ENCODE measurements at places on chromosomes 16 and 17. TPM values are rescaled to one million over a fixed set of nuclear protein-coding genes. Genes with fewer than 3 reads are reported as not detected.

EIF3C gene
- 437 TPM for total RNA-seq

PLXDC1 gene
- 5.0 TPM for total RNA-seq

DNA sequence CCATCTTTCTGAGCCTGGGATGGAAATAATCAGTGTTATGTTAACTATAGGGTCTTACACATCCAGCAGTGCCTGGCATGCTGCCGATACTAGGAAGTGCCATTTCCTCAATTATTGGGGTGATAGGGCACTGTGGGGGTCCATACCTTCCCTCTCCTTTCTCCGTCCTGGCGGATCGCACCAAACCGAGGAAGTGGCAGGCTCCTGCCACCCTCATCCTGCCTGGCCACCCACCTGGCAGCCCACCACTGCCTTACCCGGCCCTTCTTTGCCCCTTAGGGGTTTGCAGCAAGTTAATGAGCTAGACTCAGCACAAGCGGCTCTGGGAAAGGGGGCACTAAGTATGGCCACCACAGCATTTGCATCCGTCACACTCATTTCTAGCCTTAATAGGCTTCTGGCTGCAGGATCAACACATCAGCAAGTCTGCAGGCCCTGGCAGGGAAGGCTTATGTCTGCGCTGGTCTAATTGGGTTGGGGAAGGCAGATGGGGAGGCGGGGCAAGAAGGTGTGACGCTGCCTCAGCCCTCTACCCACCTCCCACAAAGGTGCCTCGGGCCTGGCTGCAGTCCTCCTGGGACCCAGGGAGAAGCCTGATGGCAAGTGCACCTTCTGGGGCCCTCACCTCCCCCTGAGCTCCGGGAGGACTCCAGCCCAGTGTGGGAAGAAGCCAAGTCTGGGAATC, 28.6 kb downstream of the DCAKD start:
- H3K4me1 ChIP-seq: peaks cover 39% of the 10 kb centered on the region
- no peak overlapping the region for H3K4me3 ChIP-seq
- H3K27ac ChIP-seq: no peak overlapping the region
- no peaks in the 10 kb centered on the region for H3K36me3 ChIP-seq

DNA sequence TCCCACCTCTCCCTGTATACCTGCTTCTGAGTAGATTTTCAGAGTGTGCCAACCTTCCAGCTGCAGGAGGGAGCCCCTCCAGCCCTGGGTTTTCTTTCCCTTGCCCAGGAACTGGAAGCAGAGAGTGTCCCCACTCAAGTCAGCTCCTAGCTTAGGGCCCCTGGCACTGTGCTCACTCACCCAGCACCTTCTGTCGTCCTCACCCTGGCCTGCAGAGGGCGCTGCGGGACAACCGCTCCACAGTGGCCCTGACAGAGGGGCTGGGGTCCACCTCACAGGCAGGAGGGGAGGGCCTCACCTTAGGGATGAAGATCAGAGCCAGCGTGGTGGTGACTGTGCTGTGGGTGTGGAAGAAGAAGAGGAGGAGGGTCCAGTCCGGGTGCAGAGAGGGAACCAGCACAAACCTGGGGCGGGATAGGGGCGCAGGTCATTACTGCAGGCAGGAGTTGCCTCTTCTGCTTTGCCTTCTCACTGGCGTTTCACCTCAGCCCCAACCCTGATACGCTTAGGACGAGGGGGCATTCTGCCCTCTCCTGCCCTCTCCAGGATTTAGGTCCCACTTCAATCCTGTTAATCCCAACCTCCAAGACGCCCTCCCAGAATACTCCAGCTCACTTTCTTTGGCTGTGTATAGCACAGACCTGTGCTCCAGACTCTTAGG, 10.0 kb downstream of the GPR179 start:
- no peaks in the 10 kb centered on the region for H3K36me3 ChIP-seq
- H3K4me3 ChIP-seq: no peak overlapping the region
- H3K27me3 ChIP-seq: peaks cover 8% of the 10 kb centered on the region
- peak; percentile 43 for DNase-seq

MT4 gene
- total RNA-seq: not detected

GRCh38 chr16:11538880-11539279, 47.8 kb downstream of the LITAF start:
- no peaks in the 10 kb centered on the region for H3K36me3 ChIP-seq
- H3K27me3 ChIP-seq: no peaks in the 10 kb centered on the region
- no peak for DNase-seq
- no peak overlapping the region for H3K27ac ChIP-seq

CYGB gene
- total RNA-seq: 14.7 TPM

OTOP2 gene
- not detected for total RNA-seq

TMEM100 gene
- 2.6 TPM for total RNA-seq

PRSS27 gene
- 1.7 TPM for total RNA-seq

GRCh38 chr16:49352892-49353291, 20.7 kb upstream of the C16orf78 start:
- H3K36me3 ChIP-seq: no peaks in the 10 kb centered on the region
- no peaks in the 10 kb centered on the region for H3K4me1 ChIP-seq
- no peak for DNase-seq
- H3K27me3 ChIP-seq: peaks cover 18% of the 10 kb centered on the region
- no peak overlapping the region for H3K27ac ChIP-seq
- no peak overlapping the region for H3K4me3 ChIP-seq

DNA sequence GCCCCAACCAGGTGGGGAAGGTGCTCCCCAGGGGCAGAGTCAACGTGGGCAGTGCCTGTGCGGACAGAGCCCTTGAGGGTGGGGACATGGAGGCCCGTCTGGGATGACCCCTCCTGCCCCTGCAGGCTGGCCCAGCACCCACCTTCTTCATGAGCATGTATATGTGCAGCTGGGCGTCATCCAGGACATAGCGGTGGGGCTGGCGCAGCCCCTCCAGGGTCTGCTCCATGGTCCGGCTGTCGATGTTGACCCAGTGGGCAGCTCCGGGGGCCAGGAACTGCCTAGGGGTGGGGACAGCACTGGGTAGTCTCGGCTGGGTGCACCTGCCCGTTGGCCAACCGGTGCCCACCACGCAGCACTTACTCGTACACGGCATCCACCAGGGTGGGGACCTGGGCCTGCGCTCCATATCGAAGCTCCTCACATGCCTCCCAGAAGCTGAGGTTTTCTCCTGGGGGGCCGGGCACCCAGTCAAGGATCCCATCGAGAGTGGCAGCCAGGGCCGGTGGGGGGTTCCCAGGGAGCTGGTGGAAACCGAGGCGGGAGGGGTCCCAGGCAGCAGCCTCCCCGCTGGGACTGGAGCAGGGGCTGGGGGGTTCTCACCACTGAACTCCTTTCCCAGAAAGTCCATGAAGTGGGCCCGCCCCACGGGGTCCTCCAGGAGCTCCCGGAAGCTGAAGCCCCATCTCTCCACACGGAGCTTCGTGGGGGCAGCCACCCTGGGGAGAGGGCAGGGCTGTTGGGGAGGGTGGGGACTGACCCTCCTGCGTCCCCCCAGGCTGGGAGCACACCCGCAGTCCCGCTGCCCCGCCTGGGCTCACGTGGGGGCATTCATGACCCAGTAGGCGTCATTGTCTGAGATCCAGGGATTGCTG, 5.1 kb downstream of the RGS11 start:
- H3K27ac ChIP-seq: no peak overlapping the region
- no peak for DNase-seq
- peaks cover 6% of the 10 kb centered on the region for H3K27me3 ChIP-seq
- H3K4me3 ChIP-seq: no peak overlapping the region

TAC4 gene
- total RNA-seq: not detected

TNFRSF17 gene
- not detected for total RNA-seq

GRCh38 chr17:49715216-49715615, 7.5 kb upstream of the SLC35B1 start:
- H3K36me3 ChIP-seq: no peaks in the 10 kb centered on the region
- H3K4me1 ChIP-seq: no peaks in the 10 kb centered on the region
- H3K27me3 ChIP-seq: no peaks in the 10 kb centered on the region
- no peak overlapping the region for H3K27ac ChIP-seq
- no peak overlapping the region for H3K4me3 ChIP-seq
- DNase-seq: no peak

DNA sequence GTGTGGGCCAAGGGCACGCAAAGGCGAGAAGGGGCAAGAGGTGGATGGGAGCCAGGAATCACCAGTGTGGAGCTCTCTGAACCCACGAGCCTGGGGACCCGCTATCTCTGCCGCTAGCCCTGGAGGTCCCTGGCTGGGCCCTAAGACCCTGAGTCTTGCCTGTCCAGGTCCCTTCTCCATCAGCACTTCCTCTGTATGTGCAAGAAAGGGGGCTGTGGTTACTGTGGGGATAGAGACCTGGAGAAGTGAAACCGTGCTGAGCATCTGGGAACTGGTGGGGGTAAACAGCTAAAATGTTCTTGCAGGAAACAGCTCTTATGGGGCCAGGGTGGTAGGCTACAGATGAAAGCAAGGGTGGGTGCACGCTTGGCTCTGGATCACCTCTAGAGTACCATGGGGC, 3.1 kb downstream of the SPNS3 start:
- no peak overlapping the region for H3K27ac ChIP-seq
- H3K36me3 ChIP-seq: no peaks in the 10 kb centered on the region
- H3K4me3 ChIP-seq: no peak overlapping the region
- peaks cover 8% of the 10 kb centered on the region for H3K4me1 ChIP-seq
- no peak for DNase-seq
- no peaks in the 10 kb centered on the region for H3K27me3 ChIP-seq

- no peak for DNase-seq
- no peaks in the 10 kb centered on the region for H3K27me3 ChIP-seq
- H3K4me3 ChIP-seq: no peak overlapping the region
Observed at GRCh38 chr17:40487371-40488020, 13.9 kb downstream of the TNS4 start.

DNA sequence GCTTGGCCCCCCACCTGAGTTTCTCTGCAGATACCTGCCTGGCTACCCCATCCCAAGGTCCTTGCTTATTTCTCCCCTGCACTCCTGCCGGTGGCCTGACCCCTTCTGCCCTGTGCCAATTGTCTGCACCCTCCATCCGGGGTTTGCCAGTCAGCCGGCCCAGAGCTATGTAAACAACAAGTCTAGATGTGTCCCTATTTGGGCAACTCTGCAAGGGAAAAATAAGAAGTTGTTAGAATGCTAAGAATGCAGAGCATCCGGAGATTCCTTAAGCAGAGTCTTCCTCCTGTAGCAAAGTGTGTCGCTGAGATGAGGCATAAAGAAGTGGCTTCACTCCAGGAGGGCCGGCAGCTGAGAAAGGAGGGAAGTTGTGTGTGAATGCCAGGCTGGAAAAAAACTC, 46.6 kb downstream of the RGS9 start:
- no peaks in the 10 kb centered on the region for H3K27me3 ChIP-seq
- no peak overlapping the region for H3K4me3 ChIP-seq
- H3K36me3 ChIP-seq: no peaks in the 10 kb centered on the region
- H3K27ac ChIP-seq: no peak overlapping the region

DNA sequence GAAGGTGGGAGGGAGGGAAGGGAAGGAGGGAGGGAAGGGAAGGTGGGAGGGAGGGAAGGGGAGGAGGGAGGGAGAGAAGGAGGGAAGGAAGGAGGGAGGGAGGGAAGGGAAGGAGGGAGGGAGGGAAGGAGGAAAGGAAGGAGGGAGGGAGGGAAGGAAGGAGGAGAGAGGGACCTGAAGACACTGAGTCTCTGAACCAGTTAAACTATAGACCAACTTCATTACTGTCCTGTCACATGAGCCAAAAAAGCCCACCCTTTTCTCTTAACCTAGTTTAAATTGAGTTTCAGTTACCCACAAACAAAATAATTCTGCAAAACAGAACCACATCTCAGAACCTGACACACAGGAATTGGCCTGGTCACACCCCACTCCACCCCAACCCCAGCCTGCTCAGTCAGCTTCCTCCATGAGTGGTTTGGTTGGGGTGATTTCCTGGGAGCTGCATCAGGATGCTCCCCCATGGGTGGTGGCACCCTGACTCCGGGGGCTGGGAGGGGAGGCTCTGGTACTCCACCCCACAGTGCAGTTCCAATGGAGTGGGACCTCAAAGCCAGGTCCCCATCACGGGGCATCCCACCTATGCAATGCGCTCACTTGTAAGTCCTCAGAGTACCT, 4.7 kb upstream of the PRR29 start:
- H3K36me3 ChIP-seq: no peaks in the 10 kb centered on the region
- no peak for DNase-seq
- H3K27ac ChIP-seq: no peak overlapping the region
- peaks cover 6% of the 10 kb centered on the region for H3K27me3 ChIP-seq
- peaks cover 11% of the 10 kb centered on the region for H3K4me1 ChIP-seq

GRCh38 chr17:19378416-19379360, at the start of gene MAPK7:
MAPK7 (plus strand) TSS chr17:19378498; CDS start chr17:19378901, 403 bp downstream.
- H3K36me3 ChIP-seq: peaks cover 44% of the 10 kb centered on the region
- H3K4me1 ChIP-seq: peaks cover 9% of the 10 kb centered on the region
- peak; percentile 40 for DNase-seq
- peak within 1 kb of the TSS; percentile 39 for H3K4me3 ChIP-seq
- H3K27ac ChIP-seq: peak within 1 kb of the TSS; percentile 96
- H3K27me3 ChIP-seq: no peaks in the 10 kb centered on the region

- H3K27ac ChIP-seq: no peak overlapping the region
- H3K4me3 ChIP-seq: no peak overlapping the region
- peak; percentile 27 for DNase-seq
- no peaks in the 10 kb centered on the region for H3K4me1 ChIP-seq
- H3K36me3 ChIP-seq: no peaks in the 10 kb centered on the region
Observed at GRCh38 chr16:70018254-70018653, 67.1 kb downstream of the CLEC18A start.

DNA sequence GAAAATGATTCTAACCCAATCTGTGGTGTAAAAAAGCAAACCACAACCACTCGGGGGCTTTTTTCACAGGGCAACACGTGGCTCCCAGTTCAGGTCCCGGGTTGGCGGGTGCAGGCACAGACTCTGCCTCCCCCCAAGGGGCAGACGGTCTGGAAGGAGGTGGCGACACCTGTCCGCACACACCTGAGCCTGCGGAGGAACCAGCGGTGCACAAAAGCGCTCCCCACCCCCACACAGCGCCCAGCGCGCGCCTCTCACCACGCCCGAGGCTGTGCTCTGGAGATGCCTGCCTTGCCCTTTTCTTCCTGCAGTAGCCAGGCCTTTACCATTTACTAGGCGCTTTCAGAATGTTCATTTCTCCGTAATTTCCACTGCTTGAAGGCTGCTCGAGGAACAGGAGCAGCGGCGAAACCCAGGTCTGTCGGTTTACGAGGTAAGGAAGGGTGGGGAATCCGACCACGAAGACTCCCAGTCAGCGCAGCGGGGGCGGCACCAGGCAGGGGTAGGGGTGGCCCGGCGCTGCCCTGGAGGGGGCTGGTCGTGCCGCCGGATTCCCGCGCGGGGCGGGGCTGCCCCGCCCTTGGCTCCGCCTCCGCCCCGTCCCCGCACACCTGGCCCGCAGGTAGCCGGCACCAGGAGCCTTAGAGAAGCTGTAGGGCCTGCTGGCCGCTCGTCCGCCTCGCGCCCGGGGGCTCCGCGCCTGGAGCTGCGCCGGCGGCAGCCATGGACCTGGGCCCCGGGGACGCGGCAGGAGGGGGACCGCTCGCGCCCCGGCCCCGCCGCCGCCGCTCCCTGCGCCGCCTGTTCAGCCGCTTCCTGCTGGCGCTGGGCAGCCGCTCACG, at the start of gene USP43:
Gene USP43 (plus strand): TSS at position 608 of the 842 bp plus-strand sequence. CDS start 116 bp downstream, at position 724.
- H3K27me3 ChIP-seq: peaks cover 23% of the 10 kb centered on the region
- no peaks in the 10 kb centered on the region for H3K36me3 ChIP-seq
- DNase-seq: peak; percentile 12
- H3K27ac ChIP-seq: no peak within 1 kb of the TSS
- peaks cover 9% of the 10 kb centered on the region for H3K4me1 ChIP-seq

- no peak overlapping the region for H3K4me3 ChIP-seq
- H3K36me3 ChIP-seq: no peaks in the 10 kb centered on the region
- DNase-seq: no peak
- peaks cover 22% of the 10 kb centered on the region for H3K4me1 ChIP-seq
Observed at GRCh38 chr17:4856271-4856936, 23.3 kb downstream of the MINK1 start.
